NCI-H460 (cell line): ENCODE measurements at places on chromosomes 6 and 20.

GRCh38 chr20:14928083-14928482 is 590.7 kb upstream of the FLRT3 start:
- no peak for DNase-seq

DNA sequence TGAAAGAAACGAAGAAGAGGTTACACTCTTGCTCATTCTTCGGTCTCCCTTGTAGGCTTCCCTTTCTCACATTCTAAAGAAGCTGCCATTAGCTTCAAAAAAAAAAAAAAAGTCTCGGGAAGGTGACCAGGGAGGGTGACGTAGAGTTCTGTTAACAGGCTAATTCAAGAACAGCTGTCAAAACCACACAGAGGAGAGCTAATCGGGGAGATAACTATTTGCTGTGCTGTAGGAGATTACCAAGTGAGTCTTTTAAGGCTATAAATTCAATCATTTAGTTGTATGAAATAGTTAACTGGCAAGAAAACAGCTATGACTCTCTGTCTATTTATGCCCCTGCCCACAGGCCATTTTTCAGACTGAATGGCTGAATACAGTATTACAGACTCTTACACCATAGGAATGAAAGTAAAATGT is 256.8 kb downstream of the SYNE1 start:
- DNase-seq, result peak; percentile 52

DNA sequence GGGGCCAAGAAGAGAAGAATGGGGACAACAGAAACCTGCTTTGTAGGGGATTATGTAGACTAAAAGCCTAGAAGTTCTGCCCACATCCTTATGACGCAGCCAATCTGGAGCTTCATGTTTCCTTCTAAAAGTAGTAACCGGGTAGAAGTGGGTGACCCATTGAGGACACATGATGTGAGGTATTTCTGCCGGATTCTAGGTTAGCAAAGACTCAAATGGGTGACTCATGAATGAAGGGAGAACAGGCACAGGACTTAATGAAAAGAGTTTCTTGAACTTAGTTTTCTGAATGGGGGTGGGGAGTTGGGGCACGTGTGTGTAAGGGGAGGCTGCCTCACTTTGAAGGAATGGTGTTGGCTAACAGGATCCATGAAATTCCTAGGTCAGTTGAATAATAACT is 68.8 kb downstream of the CDS2 start:
- DNase-seq, result no peak

GRCh38 chr20:703006-703405 is 27.4 kb upstream of the SCRT2 start:
- DNase-seq, result no peak

- no peak for DNase-seq
Measured at GRCh38 chr6:88616380-88616779, 347.0 kb downstream of the RNGTT start.

DNA sequence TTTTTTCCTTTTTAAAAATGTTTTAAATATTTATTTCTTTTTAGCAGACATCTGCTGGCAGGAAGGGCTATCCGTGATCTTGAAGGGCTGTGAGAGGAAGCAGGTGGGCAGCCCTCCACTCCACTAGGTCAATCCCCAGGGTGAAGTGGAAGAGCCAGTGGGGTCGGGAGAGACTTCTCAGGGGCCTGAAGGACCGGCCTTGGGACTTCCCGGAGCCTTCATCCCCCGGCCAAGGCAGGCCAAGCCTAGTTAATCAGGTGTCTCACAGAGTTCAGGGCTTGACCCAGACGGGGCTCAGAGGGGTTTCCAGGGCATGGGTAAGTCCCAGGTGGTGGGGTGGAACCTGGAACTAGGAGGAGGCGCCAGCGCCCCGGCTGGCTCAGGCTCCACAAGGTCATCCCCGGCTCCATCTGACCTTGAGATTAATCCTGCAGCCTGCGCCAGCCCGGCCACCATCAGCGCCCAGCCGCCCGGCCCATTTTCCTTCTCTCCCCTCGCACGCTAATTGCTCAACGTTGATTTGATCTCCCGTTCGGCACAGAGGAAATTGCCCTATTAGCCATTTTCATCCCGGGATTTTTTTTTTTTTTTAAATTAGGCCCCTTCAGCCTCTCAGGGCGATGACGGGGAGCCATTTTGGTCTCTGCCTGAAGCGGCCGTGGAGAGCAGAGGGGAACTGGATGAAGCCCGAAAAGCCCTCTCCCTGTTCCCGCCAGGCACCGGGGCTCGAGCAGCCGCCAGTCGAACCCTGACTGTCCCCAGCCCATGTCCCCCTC is 44.4 kb downstream of the MDFI start:
- no peak for DNase-seq

DNA sequence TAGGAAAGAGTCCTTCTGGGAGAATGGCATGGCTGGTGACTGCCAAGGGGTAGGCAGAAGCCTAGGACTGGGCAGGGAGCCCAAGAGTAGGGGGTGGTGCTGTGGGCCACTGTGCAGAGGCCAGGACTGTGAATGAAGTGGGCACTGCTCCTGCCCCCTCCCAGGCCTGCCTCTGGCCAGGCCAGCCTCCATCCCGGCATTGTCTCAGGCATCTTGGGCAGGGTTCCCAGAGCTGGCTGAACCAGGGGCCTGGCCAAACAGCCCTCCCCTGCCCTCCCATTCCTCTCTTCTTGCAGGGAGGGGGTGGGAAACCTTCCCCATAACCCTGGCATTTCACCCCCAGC is 81.6 kb downstream of the MRPL14 start:
- no peak for DNase-seq

DNA sequence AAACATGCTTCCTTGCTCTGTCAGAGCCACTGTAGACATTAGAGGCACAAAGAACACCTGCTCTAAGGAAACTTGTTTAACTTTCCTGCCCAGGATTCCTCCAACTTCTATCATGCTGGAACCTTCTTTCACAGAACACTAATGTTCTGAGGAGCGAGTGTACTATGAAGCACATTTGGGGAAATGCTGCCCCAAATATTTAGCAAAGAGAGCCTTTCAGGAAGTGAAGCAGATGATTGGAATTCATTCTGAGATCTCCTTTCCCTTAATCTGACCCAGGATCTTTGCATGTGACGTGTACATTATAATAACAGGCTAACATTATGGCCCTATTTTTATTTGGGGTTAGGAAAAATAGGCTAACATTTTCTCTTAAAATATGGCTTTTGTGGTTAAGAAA is 21.0 kb upstream of the FYN start:
- no peak for DNase-seq

DNA sequence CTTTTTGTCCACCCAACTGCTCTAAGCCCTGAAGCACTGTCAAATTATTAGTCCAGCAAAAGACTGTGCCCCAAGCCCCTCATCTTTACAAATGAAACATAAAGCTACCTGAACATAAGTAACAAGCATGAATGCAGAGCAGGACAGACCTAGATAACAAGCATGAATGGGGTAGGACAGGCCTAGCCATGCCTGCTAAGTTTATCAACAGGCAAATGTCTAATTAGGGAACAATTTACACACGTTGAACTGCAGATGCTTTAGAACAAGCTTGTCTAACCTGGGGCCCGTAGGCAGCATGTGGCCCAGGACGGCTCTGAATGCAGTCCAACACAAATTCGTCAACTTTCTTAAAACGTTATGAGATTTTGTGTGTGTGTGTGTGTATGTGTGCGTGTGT is 13.6 kb downstream of the FBXO30 start:
- no peak for DNase-seq

DNA sequence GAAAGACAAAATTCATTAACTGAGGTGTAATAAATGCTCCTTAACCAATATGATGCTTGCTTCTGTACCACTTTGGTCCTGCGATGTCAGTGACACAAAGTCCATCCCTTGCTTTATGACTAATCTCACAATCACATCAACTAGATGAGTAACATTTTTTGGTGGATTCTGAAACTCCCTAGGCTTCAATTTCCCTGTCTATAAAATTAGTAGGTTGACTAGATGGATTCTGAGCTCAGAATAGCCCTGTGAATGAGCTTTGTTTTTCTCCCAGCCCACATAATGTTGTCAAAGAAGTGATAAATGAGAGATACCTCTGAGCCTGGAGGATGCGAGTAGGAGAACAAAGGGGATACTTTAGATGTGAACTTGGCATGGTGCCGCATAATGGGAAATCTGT is 9.1 kb downstream of the TXLNB start:
- DNase-seq, result no peak

DNA sequence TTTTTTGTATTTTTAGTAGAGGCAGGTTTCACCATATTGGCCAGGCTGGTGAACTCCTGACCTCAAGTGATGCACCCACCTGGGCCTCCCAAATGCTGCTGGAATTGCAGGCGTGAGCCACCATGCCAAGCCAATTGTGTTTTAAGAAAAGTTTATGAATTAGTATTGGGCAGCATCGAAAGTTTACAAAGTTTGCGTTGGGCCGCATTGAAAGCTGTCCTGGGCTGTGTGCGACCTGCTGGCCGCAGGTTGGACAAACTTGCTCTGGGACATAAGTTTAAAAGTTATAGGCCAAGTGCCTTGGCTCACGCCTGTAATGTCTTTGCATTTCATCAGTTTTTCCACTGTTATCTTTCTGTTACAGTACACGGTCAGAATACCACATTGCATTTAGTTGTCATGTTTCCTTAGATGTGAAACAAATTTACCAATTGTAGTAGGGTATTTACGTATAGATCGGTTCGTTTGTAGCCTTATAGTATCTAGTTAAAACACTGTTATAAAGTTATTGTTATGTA is 39.5 kb downstream of the ASXL1 start:
- DNase-seq, result no peak

DNA sequence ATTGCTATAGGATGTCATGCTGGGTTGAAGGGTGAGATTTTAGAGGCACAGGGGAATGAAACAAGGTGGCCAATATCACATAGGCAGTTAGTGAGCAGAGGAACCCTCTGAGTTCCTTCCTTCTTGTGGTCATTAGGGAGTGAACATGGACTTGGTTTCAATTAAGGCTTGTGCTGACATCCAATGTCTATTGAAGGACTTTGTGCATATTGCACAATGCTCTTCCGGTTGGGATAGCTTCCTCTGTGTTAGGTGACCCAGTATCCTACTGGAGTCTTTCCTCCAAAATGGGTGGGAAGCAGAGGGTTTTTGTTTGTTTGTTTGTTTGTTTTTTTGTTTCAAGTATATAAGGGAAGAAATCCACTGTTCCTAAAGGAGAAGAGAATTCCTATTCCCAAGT is 98.5 kb downstream of the HDGFL1 start:
- no peak for DNase-seq

- no peak for DNase-seq
Measured at GRCh38 chr6:143955971-143956370, 52.1 kb downstream of the PLAGL1 start.

GRCh38 chr20:34345402-34345736 is 17.7 kb upstream of the ITCH start:
- no peak for DNase-seq

- DNase-seq, result no peak
Measured at GRCh38 chr20:41334443-41335421, 5.9 kb upstream of the LPIN3 start.

GRCh38 chr6:119224095-119224701 is 125.4 kb downstream of the MAN1A1 start:
- DNase-seq, result no peak

- DNase-seq, result no peak
Measured at GRCh38 chr6:165488624-165489295, 174.3 kb downstream of the PDE10A start.

GRCh38 chr20:41553142-41553879 is 64.9 kb downstream of the CHD6 start:
- DNase-seq, result no peak

GRCh38 chr20:63137851-63138415 is 78.0 kb downstream of the YTHDF1 start:
- DNase-seq, result no peak

DNA sequence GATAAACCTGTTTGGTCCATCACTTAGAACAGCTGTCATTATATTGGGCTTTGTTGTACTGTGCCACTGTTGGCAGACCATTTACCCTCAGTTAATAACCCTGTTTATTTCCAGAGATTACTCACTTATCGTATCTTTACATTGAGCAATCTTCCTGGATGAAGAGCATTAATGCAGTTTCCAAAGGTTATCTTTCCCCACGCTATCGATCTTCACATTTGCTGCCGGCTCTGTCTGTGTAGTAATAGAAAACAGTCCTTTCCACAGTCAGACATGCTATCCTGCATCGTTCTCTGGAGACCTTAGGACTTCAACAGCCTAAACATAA is 27.4 kb downstream of the GHRH start:
- DNase-seq, result no peak

DNA sequence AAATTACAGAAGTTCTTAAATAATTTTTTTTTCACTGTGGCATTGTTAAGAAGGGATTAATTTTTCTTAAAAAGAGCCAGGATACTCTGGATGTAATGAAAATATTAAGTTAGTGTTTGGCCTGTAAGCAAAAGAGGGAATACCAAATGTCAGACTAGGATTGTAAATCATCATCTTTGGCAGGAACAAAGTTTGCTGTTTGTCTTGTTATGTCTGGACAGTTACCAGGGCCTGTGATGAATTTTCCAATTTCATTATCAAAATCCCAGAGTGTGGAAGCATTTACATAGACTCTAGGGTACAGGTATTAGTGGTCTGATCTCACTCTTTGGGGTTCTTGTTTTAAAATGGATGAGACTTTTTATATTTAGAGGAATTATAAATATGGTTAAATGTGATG is 26.1 kb downstream of the CEP57L1 start:
- DNase-seq, result no peak

GRCh38 chr6:83378621-83379388 is 52.0 kb downstream of the ME1 start:
- DNase-seq, result no peak

GRCh38 chr6:168214586-168215104 is 104.9 kb downstream of the DACT2 start:
- DNase-seq, result no peak

- DNase-seq, result no peak
Measured at GRCh38 chr6:129766959-129767728, 57.2 kb upstream of the ARHGAP18 start.

GRCh38 chr20:31260326-31260932 is 3.0 kb downstream of the DEFB115 start:
- peak; percentile 33 for DNase-seq

DNA sequence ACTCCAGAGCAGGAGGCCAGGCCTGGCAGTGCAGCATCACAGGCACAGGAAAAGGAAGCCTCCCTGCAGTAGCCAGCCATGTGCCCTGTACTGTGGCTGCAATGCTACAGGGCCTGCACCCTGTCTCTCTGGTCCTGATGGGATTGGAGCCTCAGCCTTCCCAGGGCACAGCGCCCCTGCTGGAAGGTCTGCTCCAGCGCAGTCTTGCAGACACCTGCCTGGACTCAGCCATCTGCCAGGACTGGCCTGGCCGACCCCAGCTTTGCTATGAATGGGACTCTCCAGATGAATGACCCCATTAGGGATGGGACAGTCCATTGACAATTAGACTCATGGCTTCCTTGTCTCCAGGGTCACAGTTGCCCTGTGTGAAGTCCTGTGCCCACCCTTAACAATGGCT is 251.6 kb downstream of the ERMARD start:
- no peak for DNase-seq

GRCh38 chr6:109372130-109372529 is 10.1 kb downstream of the CD164 start:
- no peak for DNase-seq

- no peak for DNase-seq
Measured at GRCh38 chr6:105786449-105786848, 299.7 kb upstream of the PRDM1 start.

GRCh38 chr20:19554666-19555065 is 203.4 kb upstream of the RIN2 start:
- no peak for DNase-seq

- no peak for DNase-seq
Measured at GRCh38 chr6:14166839-14167238, 49.3 kb downstream of the CD83 start.

GRCh38 chr20:58375759-58376352 is 13.2 kb upstream of the VAPB start:
- no peak for DNase-seq

- DNase-seq, result no peak
Measured at GRCh38 chr20:3871550-3872265, 17.5 kb upstream of the PANK2 start.
